ENCODE measurements at places on chromosomes 12 and 14. TPM values are rescaled to one million over a fixed set of nuclear protein-coding genes. Genes with fewer than 3 reads are reported as not detected.

PDZRN4 gene
- polyA plus RNA-seq, result 0.30 TPM

GRCh38 chr12:51848841-51849735, 570 bp upstream of the FIGNL2 start:
- DNase-seq, result peak; percentile 48

GRCh38 chr14:94110552-94111181, at the start of gene IFI27:
Gene IFI27, plus strand, starts transcription at chr14:94110736.
- DNase-seq, result peak; percentile 40

GRCh38 chr12:108784270-108784669, 53.0 kb upstream of the CORO1C start:
- DNase-seq, result peak; percentile 65

DNA sequence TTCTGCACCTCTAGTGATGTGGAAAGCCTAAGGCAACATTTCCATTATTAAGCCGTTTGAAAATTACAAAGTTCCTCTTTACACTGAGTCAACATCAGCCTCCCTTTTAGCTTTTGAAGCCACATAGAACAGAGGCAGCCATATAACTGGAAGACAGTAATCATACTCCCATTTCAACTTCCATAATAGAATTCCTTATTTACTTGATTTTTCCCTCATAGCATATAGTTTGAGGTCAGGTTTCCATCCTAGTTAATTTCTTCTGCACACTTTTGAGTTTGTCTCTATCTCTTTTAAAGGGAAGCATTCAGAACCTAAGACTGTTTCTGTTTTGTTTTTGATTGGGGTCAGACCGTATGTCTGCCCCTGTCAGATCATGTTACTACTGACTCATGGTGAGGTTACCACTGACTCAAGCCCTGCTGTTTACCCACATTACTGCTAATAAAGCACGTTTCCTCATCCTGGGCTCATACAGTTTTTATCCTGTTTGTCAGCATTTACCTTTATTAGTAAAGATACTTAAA, 161.0 kb downstream of the SLC38A4 start:
- DNase-seq, result no peak

- DNase-seq, result no peak
These were observed 93.0 kb downstream of the SLC41A2 start for GRCh38 chr12:104865080-104865479.

- no peak for DNase-seq
These were observed 104.5 kb downstream of the PRICKLE1 start for GRCh38 chr12:42484996-42485395.

PUS1 gene
- 15.6 TPM for polyA plus RNA-seq
